ENCODE measurements at places on chromosomes 11 and 22. TPM values are rescaled to one million over a fixed set of nuclear protein-coding genes. Genes with fewer than 3 reads are reported as not detected.

Gene UPK2
- 0.49 TPM for total RNA-seq

Gene OR51B5
- not detected for total RNA-seq

Gene IL18
- total RNA-seq: 0.14 TPM

Gene IL17REL
- total RNA-seq: not detected

Gene OR52E8
- total RNA-seq: not detected

Gene MS4A3
- not detected for total RNA-seq

Gene PNPLA5
- total RNA-seq: not detected

Gene HBG2
- total RNA-seq: not detected

GRCh38 chr11:112658431-112658878 is 302.8 kb upstream of the NCAM1 start:
- no peak for DNase-seq

DNA sequence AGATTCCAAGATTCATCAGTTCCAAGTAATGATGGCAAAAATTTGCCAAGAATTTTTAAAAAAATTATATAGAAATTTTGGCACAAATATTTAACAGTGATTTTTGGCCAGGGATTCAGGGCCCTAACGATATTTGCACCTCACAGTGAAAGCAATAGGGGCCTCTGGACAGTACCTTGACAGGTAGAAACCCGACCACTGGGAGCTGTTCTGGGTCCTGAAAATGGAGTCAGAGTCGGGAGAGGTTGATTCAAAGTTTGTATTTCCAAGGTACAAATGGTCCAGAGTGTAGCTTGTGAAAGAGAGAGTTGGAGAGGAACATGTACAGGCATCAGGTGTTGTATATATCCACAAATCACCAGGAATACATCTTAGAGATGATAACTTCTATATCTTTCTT is 41.6 kb downstream of the MRGPRX2 start:
- no peak for DNase-seq

DNA sequence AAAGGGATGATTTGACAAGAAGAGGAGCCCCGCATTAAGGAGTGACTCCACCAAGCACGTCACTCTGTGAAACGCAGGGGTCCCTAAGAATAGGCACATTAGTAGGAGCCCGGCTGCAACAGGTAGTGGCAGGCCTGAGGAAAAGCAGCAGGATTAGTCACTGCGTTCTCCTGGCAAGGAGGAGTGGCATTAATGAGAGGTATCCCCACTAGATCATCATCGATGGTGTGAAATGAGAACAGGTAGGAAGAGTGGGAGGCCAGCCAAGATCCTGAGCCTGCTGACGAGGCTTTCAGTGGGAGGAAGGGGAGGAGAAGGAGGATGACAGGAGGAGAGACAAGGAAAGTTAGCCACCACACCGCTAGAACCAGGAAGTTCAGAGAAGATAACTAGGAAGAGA is 38.6 kb downstream of the NRXN2 start:
- no peak for DNase-seq

DNA sequence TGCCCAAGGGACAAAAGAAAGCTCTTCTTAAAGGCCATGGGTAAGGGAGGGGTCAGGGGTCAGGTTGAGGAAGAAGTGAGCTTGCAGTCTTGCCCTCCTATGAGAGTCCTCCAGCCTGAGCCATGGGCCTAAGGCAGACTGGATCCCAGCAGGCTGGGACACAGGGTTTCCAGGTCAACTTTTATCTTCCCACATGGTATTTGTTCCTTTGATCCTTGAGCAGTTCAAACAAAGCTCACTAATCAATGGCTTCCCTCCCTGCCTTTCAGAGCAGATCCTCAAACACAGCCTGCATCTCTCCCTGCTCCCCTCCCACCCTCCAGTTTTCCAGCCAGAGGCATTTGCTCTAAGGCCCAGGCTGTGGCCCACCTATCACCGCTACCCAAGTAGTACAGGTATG is 589.3 kb downstream of the INSC start:
- DNase-seq: no peak

DNA sequence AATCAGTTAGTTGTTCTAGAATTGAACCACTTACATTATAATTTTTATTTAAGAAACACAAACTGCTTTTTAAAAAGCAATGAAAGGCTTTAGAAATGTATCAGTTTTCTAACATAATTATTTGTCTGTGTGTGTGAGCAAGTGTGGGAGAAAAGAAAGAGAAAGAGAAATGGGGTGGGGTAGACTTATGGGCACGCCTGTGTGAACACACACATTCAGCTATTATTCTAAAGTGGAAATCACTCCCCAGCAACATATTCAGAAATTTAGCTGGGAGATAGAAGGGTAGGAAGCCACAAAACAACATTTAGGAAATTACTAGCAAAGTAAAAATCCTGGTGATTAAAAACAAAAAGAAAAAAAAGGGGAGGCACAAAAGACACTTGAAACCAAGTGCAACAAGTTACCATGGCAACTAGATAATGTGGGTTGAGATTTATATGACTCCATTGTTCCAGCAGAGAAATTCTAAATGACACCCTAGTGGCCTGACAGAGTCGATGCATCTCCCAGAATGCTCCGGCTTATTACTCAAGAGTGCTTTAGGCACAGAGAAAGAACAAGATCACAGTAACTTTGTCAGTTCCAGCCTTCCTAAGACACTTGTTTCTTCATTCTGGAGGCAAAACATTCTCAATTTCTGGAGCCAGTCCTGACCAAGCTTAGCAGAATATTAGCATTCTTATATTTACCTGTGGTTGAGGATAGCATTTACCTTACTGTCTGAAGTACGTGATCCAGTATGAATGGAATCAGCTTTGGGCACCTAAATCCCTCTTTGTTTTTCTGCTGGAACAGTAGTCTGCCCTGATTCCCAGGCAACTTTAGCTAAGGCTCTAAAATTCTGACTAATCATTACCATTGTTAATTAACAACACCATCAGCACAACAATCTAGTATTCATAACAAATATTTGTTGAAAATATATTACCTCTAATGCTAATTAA is 444.4 kb downstream of the DLG2 start:
- no peak for DNase-seq

GRCh38 chr11:15195454-15196200 is 80.9 kb downstream of the INSC start:
- DNase-seq: no peak

DNA sequence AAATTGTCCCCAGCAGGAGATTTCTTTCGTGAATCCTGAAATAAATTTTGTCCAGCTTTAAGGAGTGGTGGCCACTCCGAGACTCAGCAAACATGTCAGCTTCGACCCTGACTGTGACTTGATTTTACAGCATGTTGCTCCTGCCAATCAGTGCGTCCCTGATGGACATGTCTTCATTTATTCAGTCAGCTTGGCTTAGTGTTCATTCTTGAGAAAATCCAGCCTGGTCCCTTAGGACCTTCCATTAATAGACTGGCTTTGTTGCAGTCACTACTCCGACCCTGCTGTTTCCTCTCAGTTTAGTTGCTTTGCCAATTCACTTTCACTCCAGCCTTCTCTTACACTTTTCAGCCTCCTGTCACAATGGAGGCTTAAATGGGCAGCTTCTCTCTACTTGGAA is 30.5 kb downstream of the TMPRSS5 start:
- DNase-seq: no peak

DNA sequence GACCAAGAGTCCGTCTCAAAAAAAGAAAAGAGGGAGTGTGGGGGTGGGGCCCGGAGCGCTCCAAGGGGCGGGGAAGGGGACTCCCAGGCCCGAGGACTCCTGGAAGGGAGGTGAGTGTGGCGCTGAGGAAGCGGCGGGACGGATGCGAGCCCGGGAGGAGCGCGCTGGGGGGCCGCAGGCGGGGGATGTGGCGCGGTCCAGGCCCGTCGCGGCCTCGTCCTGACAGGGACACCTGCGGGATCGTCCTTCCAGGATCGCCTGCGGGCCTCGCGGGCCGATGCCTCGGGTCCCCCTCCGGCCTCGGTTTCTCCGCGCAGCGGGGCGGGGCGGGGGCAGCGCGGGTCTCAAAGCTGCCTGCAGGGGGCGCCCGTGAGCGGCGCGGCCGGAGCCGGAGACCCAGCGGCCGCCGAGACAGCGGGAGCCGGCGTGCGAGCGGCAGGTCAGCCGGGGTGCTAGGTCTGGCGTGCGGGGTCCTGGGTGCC is 3.8 kb upstream of the ADORA2A start:
- DNase-seq: peak; percentile 76

DNA sequence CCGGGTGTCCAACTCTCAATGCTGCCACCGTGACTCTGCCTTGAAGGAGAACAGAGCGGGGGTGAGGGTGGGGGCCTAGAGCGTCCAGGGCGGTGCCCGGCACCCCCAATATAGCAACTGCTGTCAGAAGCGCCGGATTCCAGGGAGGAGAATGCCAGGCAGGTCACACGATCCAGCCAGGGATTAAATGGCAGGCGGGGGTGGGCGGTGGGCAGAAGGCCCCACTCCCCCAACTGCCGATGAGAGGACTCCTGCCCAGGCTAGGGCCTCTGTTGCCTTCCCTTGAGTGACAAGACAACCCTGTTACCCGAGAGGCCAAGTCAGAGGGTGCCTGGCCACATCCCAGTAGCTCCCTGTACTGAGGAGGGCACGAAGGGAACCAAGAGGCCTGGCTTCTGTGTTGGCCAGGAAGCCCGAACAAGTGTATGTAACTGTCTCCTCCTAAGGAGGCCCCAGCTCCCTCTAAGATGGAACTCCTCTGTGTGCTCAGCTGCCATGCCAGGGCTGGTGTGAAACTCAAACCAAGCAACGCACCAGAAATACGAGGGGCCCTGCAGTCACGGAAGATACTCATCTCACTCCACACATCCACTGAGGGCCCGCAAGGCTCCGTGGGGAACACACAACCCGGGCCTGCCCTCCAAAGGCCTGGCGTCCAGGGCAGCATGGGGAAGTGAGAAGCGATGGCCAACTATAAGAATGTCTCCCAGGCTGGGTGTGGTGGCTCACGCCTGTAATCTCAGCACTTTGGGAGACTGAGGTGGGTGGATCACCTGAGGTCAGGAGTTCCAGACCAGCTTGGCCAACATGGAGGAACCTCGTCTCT is 3.0 kb downstream of the PACSIN3 start:
- no peak for DNase-seq

DNA sequence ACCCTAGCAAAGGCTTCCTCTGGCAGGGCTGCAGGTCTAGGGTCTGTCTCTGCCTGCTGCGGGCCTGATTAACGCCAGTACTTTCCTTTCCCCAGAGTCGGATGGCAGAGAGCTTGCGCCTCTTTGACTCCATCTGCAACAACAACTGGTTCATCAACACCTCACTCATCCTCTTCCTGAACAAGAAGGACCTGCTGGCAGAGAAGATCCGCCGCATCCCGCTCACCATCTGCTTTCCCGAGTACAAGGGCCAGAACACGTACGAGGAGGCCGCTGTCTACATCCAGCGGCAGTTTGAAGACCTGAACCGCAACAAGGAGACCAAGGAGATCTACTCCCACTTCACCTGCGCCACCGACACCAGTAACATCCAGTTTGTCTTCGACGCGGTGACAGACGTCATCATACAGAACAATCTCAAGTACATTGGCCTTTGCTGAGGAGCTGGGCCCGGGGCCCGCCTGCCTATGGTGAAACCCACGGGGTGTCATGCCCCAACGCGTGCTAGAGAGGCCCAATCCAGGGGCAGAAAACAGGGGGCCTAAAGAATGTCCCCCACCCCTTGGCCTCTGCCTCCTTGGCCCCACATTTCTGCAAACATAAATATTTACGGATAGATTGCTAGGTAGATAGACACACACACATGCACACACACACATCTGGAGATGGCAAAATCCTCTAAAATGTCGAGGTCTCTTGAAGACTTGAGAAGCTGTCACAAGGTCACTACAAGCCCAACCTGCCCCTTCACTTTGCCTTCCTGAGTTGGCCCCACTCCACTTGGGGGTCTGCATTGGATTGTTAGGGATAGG is 18.6 kb downstream of the RSPH14 start:
- DNase-seq: no peak

DNA sequence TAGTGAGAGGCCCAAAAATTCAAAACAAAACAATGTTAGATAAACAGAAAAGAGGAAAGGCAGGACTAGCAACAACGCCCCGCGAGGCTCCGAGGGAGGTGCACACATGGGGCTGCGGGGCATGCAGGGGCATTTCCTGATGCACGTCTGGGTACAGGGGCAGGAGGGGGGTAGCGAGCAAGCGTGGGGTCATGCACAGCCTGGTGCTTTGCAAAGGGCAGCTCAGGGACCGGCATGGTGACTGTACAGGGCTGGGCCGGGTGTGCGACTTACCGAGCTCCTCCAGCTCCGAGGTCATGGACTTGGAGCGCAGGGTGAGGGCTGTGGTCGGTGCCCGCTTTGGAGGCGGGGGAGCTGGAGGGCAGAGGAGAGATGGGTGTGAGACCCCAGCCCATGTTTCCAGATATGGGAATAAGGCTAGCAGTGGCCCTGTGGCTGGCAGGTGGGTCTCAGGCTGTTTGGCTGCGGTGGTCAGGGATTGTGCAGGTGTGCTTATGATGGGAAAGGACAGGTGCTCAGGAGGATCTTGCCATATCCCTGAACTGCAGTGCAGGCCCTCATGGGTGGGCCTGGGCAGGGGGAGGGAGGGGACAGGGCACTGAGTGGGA is 103.7 kb downstream of the CTTN start:
- DNase-seq: no peak

GRCh38 chr22:42769574-42770447 is 49.1 kb upstream of the A4GALT start:
- DNase-seq: no peak

DNA sequence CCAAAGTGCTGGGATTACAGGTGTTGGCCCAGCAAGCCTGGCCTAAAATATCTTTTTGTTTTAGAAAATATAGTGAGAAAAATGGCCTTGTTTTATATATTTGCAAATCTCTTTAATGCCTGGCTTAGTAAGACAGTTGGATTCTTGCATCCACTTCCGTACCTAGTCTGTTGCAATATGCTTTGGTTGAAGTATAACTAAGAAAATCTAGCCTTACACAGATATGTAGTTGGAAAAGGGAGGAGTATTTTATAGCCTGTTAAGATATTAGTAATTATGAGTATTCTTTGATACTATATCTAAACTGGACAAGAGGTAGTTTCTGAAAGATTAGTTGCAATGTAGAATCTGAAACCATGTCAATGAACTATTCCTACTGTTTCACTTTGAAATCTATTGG is 65.1 kb downstream of the ZNRF3 start:
- DNase-seq: no peak

- no peak for DNase-seq
Measured at GRCh38 chr22:46650078-46650810, 30.1 kb downstream of the GRAMD4 start.

DNA sequence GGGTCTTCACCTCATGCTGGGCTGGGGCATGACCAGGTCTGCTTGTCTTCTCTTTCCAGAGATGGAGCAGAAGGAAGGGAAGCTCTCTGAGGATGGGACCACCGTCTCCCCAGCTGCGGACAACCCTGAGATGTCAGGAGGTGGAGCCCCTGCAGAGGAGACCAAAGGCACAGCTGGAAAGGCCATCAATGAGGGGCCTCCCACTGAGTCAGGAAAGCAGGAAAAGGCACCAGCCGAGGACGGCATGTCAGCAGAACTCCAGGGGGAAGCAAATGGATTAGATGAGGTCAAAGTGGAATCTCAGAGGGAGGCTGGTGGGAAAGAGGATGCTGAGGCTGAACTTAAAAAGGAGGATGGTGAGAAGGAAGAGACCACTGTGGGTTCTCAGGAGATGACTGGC is 5.2 kb downstream of the SMTNL1 start:
- DNase-seq: no peak

- DNase-seq: peak; percentile 59
Measured at GRCh38 chr22:39496131-39496838, 5.8 kb upstream of the MIEF1 start.

- DNase-seq: no peak
Measured at GRCh38 chr11:31799435-31800397, 11.4 kb downstream of the PAX6 start.

All from activated naive CD8-positive, alpha-beta T cell treated with anti-CD3 and anti-CD28 coated beads for 36 hours (primary cell).